ENCODE measurements at places on chromosomes 1 and 21. TPM values are rescaled to one million over a fixed set of nuclear protein-coding genes. Genes with fewer than 3 reads are reported as not detected.

OR2L3 gene
- not detected for total RNA-seq

OR6K3 gene
- total RNA-seq, result not detected

ZNF695 gene
- 0.52 TPM for total RNA-seq

TRAF3IP3 gene
- 1.0 TPM for total RNA-seq

KCNJ9 gene
- total RNA-seq, result not detected

SLC45A1 gene
- total RNA-seq, result under 0.01 TPM

PDC gene
- total RNA-seq, result not detected

MX1 gene
- total RNA-seq, result 11.0 TPM

TACSTD2 gene
- total RNA-seq, result 0.52 TPM

CDK18 gene
- total RNA-seq, result 3.7 TPM

TMEM125 gene
- total RNA-seq, result 0.52 TPM

SLC19A2 gene
- 14.1 TPM for total RNA-seq

CRNN gene
- total RNA-seq, result not detected

ERG gene
- total RNA-seq, result 4.7 TPM

GBP7 gene
- not detected for total RNA-seq

ARTN gene
- not detected for total RNA-seq

ETV3L gene
- total RNA-seq, result not detected

APH1A gene
- total RNA-seq, result 99.2 TPM

SPRR2B gene
- not detected for total RNA-seq

S100A14 gene
- total RNA-seq, result not detected

LEFTY2 gene
- total RNA-seq, result 2.1 TPM

CLEC20A gene
- total RNA-seq, result not detected

KCND3 gene
- 1.0 TPM for total RNA-seq

HORMAD1 gene
- not detected for total RNA-seq

SERPINC1 gene
- not detected for total RNA-seq

SH2D1B gene
- 0.52 TPM for total RNA-seq

PTGFRN gene
- 105 TPM for total RNA-seq

NIBAN1 gene
- 68.4 TPM for total RNA-seq

CA6 gene
- not detected for total RNA-seq

LCE1A gene
- total RNA-seq, result not detected

ZNF697 gene
- total RNA-seq, result 13.6 TPM

FTCD gene
- 0.52 TPM for total RNA-seq

NCAM2 gene
- 6.8 TPM for total RNA-seq

DIO1 gene
- total RNA-seq, result not detected

CRYZ gene
- total RNA-seq, result 21.4 TPM

SPRR2A gene
- total RNA-seq, result not detected

CYP4A22 gene
- not detected for total RNA-seq

TRABD2B gene
- total RNA-seq, result 0.52 TPM

SGIP1 gene
- 0.52 TPM for total RNA-seq

ALG14 gene
- total RNA-seq, result 1.0 TPM

SLC16A4 gene
- total RNA-seq, result 12.5 TPM

C1orf116 gene
- total RNA-seq, result not detected

CELSR2 gene
- 1.6 TPM for total RNA-seq

FHAD1 gene
- total RNA-seq, result 2.1 TPM

PIGC gene
- total RNA-seq, result 25.6 TPM

S100A11 gene
- total RNA-seq, result 10.4 TPM

SLC45A3 gene
- total RNA-seq, result 2.1 TPM

PLA2G2D gene
- total RNA-seq, result not detected

NEXN gene
- total RNA-seq, result 24.5 TPM

RIMS3 gene
- total RNA-seq, result 0.52 TPM

MIXL1 gene
- not detected for total RNA-seq

RHOU gene
- total RNA-seq, result 16.7 TPM

REN gene
- total RNA-seq, result not detected

RGS13 gene
- total RNA-seq, result under 0.01 TPM

FMO2 gene
- 0.52 TPM for total RNA-seq

MEX3A gene
- total RNA-seq, result 6.8 TPM

IL20 gene
- total RNA-seq, result not detected

KCNJ6 gene
- total RNA-seq, result 0.52 TPM
